ENCODE measurements at places on chromosomes 16 and 17. TPM values are rescaled to one million over a fixed set of nuclear protein-coding genes. Genes with fewer than 3 reads are reported as not detected.

GRCh38 chr16:50398336-50398735 lies 29.5 kb upstream of the BRD7 start:
- no peak for DNase-seq

GRCh38 chr17:8420041-8420934 lies 15.4 kb upstream of the NDEL1 start:
- DNase-seq: no peak

DNA sequence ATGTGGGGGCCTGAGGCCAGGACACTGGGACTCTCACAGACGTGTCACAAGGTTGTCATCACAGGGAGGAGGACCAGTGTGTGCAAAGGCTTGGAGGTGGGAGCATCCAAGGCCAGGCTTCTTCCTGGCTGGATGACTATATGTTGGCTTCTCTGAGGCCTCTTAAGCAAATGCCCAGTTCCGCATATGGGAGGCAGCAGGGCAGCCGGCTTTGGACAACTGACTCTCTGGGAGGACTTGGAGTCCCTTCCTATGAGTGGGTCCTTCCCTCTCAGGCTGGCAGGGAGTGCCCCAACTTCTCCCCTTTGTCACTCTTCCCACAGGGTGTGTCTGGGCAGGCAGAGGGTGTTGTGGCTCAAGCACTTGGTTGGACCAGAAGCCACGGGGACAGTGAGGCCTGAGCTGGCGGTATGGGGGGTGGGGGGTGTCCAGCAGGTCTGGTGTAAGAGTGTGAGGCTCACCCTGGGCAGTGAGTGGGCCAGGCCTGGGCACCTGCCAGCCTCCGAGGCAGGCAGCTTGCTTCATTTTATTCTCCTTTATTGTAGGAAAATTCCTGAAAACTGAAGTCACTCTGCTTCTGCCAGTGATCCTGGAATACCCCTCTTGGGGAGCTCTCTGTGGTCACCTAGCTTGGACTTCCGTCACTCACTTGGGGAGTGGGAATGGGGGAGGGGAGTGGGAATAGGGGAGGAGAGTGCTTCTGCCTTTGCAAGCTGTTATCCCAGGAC lies 14.9 kb downstream of the ADGRG1 start:
- DNase-seq: no peak

DNA sequence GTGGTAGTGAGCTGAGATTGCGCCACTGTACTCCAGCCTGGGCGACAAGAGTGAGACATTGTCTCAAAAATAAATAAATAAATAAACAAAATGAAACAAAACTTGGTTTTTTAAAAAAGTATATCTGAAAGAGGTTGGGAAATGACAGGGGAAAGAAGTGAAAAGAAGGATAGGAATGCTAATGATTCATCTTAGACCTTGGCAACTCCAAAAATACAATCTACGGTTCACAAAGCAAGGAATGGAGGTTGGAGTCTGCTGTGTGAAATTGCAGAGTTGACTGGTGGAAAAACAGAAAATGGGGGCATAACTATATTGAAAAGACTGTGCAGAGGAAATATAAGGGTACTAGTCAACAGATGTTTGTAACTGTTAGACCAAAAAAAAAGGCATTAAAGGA lies 40.0 kb upstream of the CD300E start:
- no peak for DNase-seq

- DNase-seq: no peak
Observed at GRCh38 chr17:80594431-80595269, 50.0 kb downstream of the RPTOR start.

DNA sequence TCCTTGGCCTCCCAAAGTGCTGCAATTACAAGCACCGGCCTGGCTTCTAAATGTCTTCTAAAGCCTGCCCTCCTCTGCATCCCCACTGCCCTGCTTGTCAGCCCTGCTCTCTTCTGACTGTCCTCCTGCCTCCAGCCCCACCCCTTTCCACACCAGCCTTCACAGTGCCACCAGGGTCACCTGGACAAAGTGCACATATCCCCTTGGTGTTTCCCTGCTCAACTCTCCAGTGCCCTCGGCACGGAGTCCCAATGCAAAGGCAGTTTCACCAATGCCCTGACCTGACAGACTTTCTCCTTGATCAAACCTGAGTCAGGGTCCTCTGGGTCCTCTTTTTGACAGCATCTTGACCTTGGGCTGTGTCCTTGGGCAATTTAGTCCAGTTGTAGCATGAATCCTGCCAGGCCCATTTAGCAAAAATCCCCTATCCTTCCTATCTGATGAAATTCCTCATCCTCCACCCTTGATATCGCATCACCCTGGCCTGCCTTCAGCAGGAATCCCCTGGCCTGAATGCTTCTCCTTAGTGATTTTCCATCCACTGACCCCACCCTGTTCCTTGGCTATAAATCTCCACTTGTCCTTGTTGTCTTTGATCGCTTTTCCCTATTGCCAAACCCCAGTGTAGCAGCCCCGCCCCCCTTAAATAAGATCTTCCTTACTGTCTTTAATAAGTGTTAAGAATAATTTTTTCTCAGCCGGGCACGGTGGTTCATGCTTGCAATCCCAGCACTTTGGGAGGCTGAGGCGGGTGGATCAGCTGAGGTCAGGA lies 42.7 kb upstream of the ETV4 start:
- DNase-seq: no peak

GRCh38 chr17:55911186-55911585 lies 160.3 kb downstream of the PCTP start:
- DNase-seq: no peak

Gene CNGB1
- not detected for total RNA-seq

Gene GUCY2D
- total RNA-seq: not detected

DNA sequence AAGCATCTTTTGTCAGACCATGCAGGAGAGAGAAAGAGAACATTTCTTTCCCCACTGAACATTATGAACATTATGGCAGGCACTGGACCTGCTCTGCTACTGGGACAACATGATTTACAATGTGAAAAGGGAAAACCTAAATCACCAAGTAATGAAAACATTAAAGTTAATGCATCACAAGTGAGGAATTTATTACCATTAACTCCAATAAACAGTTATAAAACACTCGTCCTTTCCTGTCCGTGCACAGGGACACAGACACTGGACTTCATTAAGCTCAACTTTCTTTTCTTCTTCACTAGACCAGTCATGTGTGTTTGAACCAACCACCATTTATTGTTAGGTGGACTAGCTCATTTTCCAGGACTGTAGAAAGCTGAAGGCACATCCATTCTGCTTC lies 95.4 kb downstream of the SNX11 start:
- no peak for DNase-seq

GRCh38 chr16:22285080-22285479 lies 12.1 kb upstream of the POLR3E start:
- DNase-seq: no peak

DNA sequence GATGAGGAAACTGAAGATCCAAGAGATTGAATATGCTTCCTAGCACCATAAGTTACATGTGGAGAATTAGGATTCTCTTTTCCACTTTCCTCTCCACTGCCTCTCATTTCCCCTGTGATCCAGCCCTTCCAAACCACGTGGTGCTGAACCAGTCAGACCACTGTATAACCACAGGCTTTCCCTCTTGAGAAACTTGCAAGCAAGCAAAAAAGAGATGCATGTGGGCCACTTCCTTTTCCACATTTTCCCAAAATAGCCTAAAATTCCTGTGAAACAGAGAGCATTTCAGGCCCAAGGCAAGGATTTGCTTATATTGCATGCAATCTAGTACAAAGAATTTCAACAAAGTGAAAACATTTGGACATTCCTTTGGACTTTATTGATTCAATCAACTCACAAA lies 59.3 kb upstream of the KSR1 start:
- no peak for DNase-seq

- no peak for DNase-seq
Observed at GRCh38 chr17:44086364-44087311, 16.1 kb downstream of the G6PC3 start.

Gene TMEM92
- not detected for total RNA-seq

Gene NPIPB9
- not detected for total RNA-seq

Gene AP1G1
- 95.8 TPM for total RNA-seq

Gene ANKRD13B
- 11.5 TPM for total RNA-seq

DNA sequence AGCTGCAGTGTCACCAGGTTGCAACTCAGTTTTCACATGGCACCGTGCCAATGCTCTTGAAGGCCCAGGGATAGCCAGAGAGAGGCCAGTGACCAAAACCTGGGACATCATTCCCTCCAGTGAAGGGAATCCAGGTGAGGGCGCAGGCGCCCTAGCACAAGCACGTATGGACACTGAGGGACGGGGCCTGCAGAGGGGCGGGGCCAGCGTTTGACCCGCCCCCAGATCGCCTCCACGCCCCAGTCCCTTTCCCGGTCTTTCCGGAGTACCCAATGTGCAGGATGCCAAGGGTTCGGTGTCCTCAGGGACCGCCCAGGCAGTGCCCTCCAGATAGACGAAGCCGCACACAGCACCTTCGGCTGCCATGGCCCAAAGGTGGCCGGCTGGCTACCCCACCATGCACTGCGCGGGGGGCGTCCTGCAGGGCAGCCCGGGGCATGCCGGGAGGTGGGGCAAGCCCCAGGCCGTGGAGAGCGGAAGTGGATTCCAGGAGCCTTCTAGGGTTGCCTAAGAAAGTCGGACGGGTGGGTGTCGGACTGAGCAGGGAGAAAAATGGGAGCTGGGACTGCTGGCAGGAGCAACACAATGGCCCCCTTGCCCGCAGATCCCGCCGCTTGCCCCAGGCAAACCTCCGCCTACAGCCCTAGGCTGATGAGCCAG lies 4.6 kb downstream of the SLC12A4 start:
- DNase-seq: no peak

- no peak for DNase-seq
Observed at GRCh38 chr16:12833926-12834325, 30.2 kb upstream of the CPPED1 start.

Gene GALR2
- not detected for total RNA-seq

- no peak for DNase-seq
Observed at GRCh38 chr16:5215901-5216300, 118.3 kb upstream of the EEF2KMT start.

DNA sequence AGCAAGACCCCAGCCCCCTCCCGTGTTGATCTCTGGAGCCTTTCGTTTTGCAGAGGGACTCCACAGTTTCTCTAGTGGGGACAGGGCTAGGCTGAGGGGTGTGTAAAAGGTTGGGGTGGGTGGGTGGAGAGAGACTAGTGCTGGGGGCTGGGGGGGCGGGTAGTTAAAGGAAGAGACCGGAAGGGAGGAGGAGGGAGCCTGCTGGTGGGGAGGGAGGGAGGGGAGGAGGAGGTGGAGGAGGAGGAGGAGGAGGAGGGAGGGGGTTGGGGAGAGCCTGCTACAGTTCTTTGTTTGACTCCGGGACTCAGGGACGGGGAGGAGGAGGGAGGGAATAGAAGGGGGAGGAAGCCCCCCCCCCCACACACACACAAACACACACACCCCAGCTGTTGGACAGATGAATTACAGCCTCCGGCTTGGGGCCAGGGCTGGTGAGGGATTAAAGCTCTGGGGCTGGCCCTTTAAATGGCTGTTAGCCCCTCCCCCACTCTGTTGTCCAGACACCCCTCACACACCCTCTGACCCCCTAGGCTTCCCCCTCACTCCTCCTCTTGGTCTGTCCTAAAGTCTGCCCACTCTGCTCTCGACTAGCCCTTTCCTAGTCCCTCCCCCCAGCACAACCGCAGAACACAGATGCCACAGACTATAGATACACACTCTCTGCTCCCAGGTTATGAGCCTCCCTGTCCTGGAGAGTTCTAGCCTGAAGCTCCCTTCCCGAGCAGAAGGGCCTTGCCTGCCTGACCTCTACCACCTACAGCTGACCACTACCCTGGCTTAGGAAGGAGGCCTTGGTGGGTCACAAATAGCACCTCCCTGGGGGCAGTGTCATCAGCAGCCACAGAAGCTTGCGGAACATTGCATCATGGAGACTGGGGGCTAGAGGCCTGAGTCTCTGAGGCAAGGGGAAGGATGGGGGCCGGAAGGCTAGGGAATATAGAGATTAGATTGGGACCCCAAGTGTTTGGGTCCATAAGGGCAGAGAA lies 4.4 kb downstream of the KDM6B start:
- peak; percentile 62 for DNase-seq

Gene ABCC6
- total RNA-seq: 6.9 TPM

- no peak for DNase-seq
Observed at GRCh38 chr17:44063704-44064639, 2.5 kb downstream of the LSM12 start.

DNA sequence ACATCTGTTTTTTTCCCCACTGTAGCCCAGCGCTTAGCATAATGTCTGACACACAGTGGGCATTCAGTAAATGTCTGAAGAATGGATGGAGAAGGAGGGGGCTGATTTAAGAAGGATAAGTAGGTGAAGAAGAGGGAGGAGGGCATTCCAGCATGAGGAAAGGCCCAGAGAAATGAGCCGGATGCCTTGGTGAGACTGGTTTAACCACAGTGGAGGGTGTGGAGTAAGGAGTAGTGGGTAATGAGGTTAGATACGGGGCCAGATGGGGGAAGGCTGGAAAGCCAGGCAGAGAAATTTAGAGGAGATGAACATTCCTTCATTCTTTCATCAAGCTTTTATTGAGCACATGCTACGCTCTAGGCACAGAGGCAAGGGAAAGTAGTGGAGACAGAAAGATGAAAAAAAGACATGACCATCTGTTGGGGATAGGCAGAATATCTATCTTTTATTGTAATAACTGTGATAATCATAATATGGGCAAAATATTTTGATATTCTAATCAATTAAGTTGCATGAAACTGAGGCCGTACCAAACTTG lies 43.7 kb upstream of the NFAT5 start:
- DNase-seq: no peak

Gene MSL1
- 77.0 TPM for total RNA-seq

All from mesenteric fat pad (tissue), 1 donor.